ENCODE measurements at places on chromosomes 2 and 18.

GRCh38 chr18:45792506-45793263 lies 32.8 kb upstream of the SIGLEC15 start:
- no peak for DNase-seq

- no peak for DNase-seq
Measured at GRCh38 chr2:239642406-239643004, 241.7 kb upstream of the HDAC4 start.

DNA sequence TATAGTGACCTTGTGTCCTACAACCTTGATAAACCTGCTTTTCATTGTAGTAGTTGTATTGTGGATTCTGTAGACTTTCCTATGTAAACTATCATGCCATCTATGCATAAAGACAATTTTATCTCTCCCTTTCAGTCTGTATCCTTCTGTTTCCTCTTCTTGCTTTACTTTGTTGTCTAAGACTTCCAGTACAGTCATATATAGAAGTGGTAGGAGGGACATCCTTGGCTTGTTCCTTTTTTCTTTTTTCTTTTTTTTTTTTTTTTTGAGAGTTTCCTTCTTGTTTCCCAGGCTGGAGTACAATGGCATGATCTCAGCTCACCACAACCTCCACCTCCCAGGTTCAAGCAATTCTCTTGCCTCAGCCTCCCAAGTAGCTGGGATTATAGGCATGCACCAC lies 39.7 kb downstream of the UBE2F start:
- no peak for DNase-seq

- DNase-seq: no peak
Measured at GRCh38 chr2:160077912-160078810, 15.7 kb upstream of the PLA2R1 start.

DNA sequence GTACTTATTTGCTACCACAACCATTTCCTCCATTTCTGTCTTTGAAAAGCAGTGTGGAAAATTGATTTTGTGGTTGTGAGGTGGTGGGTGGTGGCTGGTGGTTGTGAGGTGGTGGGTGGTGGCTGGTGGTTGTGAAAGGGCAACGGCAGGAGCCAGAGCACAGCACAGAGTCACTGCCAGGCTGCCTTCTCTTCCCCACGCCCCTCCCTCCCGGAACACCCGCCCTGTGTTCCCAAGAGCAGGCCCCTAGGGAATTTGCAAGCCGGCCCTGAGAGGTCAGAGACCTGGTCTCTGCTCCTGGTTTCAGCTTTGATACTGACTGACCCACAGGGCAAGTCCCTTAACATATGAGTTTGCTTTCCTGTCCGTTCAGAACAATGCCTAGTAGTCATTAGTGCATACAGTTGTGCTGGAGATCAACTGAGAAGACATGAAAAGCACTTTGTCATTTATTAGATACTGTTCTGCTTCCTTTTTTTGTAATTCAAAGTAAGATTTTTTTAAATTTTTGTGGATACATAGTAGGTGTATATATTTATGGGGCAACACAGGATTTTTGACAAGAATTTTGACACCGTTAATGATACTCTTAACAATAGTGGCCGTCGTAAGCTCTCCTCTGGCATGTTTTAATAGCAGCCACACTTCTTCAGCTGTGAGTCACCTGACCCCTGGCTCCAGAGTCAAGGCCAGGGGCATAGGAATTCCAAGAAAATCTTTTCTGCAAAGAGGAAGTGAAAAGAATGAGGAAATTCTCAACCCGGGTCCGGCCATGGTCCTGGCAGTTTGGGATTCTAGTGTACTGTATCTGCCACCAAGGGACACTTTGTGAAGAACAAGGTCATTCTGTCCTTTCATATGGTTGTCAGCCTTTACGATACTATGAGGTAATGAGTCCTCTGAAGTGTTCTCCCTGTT lies 53.2 kb downstream of the ITGA6 start:
- DNase-seq: no peak

DNA sequence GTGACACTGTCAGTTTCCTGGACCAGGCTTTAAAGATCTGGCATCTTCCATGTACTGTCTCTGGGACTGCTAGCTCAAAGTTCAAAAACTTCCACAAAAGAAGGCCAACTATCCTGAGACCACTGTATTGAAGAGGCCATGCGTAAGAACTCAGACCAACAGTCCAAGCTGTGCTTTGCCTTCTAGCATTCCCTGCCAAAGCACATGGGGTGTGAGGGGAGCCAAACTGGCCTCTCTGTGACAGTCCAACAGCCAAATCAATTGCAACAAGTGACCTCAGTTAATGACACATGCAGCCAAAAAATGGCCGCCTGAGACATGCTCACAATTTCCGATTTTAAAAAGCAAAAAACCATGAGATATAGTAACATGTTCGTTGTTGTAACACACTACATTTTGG lies 160.3 kb upstream of the CDH19 start:
- DNase-seq: no peak

DNA sequence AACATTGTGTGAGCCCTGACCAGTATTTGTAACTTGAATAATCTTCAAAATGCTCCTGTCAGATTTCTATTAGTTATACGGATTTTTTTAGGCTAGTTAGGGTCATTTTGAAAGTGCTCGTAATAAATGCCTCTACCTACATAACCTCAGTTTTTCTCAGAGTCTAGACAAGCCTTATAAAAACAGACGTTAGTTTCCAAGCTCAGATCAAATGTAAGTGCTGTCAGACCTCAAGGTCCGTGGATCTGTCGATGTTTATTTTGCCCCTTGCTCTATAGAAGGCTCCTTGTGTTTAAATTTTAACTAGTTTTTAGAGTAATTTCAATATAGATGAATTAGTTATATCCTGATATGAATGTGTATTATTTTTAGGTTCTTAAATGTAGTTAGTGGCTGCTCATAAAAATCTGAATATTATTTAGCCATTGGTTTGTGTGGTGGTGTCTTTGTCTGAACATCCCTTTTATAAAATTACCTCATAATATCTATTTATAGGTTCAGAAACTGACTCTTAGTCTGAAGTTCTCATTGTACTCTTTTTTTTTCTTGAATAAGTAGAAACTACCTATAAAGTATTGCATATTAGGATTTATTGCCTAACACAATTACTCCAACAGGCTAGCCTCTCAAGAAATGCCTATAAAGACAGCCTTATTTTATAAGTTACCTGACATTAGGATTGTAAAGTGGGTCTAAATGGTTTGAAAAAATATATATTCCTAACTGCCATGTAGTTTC lies 71.1 kb downstream of the MTA3 start:
- no peak for DNase-seq

DNA sequence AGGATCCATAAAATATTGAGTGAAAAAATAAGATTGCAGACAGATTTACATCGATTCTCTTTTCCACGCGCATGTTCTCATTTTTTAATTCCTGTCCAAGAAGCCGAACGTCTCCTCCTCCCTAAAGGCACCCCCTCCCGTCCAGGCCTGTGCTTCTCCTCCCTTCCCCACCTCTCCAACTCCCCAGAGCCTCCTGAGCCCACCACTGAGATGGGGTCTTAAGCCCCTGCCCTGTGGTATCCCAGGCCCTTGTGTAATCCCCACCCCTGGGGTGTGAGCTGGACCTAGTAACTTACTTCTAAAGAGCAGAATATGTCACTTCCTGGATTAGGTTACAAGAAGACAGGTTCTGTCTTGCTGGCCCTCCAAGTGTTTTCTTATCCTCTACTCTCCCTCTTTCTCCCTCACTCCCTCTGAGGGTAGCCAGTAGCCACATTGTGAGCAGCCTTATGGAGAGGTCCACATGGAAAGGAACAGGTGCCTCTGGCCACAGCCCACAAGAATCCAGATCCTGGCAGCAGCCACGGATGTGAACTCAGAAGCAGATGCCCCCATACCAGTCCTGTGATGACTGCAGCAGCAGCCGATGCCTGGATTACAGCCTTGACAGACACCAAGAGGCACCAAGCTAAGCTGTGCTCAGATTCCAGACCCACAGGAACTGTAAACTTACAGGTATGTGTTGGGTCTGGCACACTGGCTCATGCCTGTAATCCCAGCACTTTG lies 39.6 kb upstream of the OTOS start:
- DNase-seq: no peak

DNA sequence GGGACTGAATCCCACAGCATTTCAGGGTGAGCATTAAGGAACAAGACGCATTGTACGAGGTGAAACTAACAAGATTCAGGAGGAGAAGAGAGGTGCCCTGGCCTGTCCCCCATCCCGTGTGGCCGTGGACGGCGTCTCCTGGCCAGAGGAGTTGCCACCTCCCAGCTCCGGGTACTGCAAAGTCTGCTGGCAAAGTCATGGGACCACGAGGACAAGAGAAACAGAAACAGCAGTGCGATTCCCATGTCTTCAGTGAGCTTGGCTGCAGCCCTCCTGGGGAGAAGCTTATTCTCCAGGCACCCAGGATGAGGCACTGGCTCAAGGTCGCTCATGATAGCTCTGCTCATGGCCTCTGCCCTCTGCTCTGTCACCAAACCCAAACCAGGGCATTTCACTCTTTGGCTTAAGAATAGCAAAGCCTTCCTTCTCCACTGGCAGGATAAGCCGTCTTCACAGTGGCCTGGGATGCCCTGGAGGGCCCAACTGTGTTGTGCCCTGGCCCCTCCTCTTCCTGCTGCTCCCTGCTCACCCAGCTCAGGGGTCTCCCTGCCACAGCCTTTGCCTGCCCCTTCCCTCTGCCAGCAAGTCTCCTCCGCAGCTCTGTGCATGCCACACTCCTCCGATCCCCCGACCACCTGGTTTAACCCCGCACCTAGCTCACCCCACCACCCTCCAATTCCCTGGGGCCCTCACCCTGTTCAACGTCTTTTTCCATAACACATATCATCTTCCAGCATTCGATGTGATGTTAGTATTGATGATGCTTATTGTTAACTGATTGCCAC lies 144.8 kb downstream of the PXDN start:
- no peak for DNase-seq

DNA sequence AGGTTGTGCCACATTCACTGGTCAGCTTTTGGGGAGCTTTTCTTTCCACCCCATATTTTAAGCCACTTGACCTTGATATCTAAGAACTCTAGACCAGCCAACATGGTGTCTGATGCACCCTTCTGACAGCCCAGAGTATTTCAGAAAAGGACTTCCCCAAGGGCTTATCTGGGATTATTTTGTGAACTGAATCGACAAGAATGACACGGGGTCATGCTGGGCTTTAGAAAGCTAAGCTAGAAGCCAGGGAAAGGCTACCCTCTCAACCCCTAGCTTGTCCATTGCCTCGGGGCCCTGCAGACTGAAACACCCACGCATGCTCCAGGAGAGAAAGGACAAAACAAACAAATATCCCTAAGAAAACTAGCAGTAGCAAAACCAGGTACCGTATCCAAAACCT lies 16.0 kb downstream of the SLC4A5 start:
- DNase-seq: no peak

- DNase-seq: no peak
Measured at GRCh38 chr2:241352227-241352626, 3.9 kb upstream of the FARP2 start.

DNA sequence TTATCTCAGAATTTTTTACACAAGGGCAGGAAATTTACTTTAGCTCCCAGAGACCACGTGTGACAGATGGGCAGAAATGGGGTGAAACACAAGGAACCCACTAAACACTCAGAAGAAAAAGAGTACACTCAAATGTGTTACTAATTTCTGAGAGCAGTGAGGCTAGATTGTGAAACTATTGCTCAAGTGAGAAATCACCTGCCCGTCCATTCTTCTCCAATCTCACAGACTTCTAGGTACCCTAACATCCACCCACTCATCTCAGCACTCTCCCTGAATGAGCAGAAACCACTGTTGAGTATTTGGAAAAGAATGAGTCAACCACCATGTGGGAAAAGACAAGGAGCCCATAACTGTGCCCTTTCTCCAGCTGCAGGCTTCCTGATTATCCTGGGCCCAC lies 293.0 kb upstream of the CDH2 start:
- DNase-seq: no peak

DNA sequence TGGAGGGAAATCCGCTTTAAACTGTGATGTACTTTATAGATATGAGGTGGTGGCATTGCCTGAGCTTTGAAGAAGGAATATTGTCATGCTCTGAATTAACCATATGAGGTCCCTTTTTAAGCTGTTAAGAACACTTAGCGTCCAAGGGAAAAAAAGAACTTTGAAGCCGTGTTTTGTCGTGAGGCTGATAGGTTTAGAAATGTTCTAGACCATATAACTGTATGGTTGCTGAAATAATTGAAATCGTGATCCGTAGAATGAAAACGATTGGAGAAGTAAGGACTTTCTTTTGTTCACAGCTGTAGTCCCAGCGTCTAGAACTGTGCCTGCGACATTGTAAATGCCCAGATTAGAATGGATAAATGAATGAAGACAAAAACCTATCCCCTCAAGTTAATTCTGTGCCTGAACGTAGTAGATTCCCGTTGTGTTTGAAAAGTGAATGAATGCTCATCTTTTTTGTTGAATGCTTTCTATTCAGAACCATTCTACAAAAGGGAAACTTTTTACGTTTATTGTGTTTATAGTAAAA lies 1.5 kb downstream of the SMCHD1 start:
- DNase-seq: no peak

GRCh38 chr2:15673919-15674636 lies 82.4 kb downstream of the DDX1 start:
- DNase-seq: no peak

DNA sequence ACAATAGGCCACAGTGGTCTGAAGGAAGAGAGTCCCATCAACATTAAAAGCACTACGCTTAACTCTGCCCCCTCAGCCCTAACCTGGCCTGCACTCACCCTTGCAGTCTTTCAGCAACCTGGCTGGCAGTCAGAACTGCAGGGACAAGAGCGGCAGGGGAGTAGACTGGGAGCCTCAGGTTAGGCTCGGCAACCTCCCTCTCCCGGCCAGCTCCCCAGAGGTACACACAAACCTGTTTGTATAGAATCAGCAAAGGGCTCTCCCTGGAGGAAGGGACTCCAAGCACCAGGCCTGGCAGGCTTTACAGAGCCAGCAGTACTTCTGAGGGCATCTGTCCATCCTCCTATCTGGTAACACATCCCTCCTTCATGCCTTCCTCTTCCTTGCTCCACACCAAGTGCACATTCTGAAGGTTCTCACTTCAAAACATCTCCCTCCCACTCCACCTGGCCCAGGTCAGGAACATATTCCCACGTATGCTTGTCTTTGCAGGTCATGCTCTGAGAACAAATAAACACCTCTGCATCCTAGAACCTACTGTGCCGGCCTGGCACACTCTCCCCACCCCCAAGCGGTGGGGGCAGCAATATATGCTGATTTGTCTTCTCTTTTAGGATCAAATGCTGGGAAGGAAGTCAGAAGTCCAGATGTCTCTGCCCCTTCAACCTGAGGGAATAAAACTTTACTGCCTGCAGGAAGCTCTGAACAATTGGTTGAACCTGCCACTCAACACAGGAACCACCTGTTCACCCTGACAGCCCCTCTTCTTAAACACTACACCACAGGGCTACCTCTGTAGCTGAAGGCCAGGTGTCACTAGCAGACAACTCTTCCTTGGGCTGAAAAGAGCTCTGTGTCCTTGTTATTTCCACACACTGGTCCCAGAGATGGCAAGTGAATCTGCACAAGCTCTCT lies 12.6 kb upstream of the SFXN5 start:
- no peak for DNase-seq

- no peak for DNase-seq
Measured at GRCh38 chr2:42139101-42139500, 30.1 kb upstream of the EML4 start.

All from stimulated activated CD8-positive, alpha-beta memory T cell treated with anti-CD3 and anti-CD28 coated beads, Interleukin-12 subunit alpha, Interleukin-12 subunit beta, amount 100 ng/mL, for 4 hours (primary cell).